ENCODE measurements at places on chromosomes 5 and 9.

DNA sequence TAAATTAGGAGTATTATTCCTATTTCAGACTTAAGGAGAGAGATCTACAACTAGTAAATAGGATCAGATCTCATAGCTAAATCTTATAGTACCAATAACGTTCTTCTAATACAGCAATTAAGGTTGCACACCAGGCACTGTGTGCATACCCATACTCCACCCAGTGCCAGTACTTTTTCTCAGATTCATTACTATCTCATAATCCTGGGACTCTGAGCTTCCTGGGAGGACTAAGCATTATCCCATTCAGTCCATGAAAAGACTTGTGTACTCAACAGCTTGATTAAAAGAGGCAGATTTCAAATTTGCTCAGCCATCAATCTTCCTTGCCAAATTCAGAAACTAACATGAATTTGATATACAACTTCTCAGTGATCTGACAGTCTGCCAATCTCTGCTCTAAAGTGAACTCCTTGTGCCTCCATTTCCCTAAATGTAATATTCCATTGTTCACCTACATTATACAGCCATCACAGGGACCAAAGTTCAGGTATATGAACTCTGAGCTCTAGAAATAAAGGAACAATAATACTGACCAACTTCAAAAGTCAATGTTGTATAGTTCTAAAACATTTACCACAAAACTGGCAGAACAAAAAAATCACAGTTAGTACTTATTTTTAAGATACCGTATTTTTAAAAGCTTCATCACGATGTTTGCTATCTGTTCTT lies 7.2 kb downstream of the STRBP start:
- no peak for DNase-seq

DNA sequence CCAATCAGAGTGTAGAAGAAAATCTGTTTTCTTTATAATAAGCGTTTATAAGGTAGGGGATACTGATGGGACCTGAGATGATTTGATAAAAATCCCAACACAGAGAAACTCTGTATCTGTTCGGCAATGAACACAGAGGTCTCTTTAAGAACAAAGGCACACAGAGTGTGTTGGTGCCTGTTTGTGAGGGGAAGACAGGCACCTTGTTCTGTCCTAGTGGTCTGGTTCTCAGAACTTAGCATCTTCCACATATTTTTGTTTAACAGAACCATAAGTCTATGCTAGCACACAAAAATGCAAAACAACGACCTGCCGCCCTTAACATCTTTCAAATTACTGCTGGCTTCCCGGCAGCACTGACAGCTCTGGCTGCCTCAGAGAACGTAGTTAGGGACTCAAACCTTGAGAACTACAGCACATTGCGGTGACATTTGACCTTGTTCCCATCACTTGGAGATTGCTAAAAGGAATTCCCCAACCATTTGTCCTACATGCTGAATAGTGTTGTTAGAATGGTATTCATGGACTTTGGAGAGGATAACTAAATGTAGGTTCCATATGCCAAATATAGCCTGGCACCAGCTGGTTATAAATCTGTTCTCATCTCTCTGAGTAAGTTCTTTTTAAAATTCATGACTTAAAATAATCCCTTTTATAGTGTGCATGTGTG lies 871.7 kb upstream of the TYRP1 start:
- no peak for DNase-seq

- DNase-seq, result no peak
Observed at GRCh38 chr5:130116462-130116861, 212.2 kb downstream of the CHSY3 start.

- no peak for DNase-seq
Observed at GRCh38 chr5:149930043-149930748, 14.4 kb downstream of the PDE6A start.

DNA sequence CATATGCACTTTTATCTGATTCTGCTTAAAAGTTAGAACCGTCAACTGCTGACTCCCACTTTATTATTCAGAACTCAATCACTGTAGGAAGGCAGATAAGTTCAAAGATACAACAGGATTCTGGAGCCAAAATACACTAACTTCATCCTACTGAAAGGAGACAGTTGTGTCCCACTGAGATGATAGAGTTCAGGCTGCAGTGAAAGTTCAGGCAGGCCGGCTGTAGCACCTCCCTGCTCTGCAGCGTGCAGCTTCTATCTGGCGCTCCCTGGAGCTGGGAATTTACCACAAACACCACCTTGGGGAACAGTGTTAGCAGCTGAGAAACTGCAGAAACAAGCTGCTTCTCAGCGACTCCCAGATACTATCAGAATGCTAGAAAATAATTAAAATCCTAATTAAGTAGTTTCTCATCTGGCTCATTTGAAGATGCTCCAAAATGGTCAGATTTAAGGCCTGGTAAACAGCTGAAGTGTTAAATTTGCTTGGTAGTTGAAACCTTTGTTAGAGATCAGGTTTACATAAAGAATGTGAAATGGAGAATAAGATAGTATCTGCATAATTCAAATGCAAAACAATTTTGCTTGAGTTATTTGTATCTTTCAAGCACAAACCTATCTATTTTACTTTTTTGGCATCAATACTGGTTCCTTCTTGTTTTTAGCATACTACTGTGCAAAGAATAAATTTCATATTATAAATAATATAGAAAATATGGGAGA lies 52.3 kb upstream of the CNTLN start:
- no peak for DNase-seq

DNA sequence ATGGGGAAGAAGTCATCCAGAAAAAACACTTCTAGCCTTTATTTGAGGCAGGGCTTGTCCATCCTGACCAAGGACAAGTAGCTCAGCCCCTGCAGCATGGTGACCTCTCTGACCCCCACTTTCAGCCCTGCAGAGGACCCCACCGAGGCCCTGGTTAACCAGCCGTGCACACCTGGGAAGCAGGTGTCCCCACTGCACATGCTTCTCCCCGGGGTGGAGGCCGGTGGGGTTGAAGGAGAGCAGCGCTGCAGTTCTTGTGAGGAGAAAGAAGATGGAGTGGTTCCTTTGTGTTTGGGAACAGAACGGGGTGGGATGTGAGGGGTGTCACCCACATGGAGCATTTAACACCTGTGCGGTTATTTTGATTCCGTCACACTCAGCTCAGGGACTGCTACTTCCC lies 21.1 kb upstream of the ZBTB34 start:
- no peak for DNase-seq

DNA sequence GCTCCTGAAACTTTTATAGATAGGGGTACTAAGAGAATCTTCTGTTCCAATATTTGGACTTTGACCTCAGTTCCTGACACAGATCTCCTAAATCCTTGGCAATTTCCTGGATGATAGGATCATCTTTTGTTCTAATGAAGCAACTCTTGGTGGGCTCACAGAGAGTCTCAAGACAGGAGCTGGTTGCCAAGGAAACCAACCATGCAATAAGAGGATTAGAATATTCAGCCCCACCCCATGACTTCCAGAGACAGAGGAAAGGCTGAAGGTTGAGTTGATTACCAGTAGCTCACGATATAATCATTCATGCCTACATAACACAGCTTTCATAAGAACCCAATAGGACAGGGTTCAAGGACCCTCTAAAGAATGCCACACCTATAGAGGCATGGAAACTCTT lies 2050.2 kb upstream of the CDH6 start:
- DNase-seq, result no peak

DNA sequence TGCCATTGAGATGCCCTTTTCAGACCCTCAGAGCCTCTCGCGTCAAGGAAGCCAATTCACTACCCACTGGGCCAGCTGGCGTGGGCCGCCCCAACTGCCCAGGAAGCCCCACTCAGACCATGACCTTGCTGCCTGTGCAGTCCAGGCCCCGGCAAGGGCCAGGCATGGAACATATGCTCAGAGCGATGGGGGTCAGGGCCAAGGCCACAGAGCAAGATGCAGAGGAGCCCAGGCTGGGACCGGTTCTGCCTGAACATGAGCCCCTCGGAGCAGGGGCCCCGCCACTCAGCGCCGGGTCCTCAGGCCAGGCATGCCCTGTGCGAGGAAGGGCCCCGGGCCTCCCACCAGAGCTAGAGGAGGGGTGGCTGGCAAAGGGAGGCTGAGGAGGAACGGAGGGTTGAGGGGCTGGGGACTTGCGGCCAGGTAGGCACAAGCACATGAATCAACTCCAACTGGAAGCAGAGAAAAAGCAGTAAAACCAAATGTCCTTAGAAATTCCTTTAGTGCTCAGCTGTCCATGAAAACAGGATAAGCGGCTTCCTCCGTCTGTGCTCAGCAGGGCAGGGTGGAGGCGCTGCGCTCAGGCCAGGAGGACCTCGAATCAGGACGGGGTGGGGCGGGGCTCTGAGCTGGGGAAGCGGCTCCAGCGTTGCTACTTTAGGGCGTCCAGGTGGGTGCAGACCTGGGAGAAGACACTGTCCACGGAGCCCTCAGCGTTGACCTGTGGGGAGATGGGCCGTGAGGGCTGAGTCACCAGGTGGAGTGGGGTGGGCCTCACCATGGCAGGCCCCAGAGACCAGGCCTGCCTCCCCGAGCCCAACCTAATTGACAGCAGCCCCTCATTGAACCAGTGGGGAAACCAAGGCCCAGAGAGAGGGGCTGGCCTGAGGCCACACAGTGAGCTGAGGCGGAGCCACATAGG lies 9.9 kb downstream of the AK1 start:
- no peak for DNase-seq

- DNase-seq, result peak; percentile 37
Observed at GRCh38 chr5:93800988-93801811, 59.8 kb upstream of the POU5F2 start.

- DNase-seq, result no peak
Observed at GRCh38 chr9:2116073-2116472, 100.9 kb downstream of the SMARCA2 start.

DNA sequence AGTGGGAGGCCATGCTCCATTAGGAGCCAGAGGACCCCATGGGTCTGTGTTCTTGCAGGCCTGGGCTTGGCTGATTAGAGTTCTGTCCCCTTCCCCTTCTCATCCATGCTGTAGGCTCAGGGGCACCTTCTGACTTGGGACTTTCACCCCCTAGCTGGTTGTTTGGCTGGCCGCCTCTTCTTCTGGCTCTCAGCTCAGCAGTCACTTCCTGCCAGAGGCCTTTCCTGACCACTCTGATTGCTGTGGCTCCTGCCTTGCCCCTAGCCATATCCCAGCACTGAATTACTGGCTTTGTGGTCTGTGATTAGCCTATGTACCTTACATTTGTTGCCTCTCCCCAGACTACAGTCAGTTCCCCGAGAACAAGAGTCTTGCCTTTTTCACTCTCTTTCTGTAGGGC lies 14.6 kb downstream of the ENTREP1 start:
- no peak for DNase-seq

DNA sequence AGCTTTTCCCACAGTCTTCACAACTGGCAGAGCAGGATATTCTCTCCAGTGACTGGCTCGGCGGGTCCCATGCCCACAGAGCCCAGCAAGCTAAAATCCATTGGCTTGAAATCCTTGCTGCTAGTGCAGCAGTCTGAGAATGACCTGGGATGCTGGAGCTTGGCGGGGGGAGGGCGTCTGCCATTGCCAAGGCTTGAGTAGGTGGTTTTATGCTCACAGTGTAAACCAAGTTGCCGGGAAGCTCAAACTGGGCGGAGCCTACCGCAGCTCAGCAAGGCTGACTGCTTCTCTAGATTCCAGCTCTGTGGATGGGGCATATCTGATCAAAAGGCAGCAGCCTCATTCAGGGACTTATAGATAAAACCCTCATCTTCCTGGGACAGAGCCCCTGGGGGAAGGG lies 194.1 kb downstream of the CCDC171 start:
- DNase-seq, result no peak

DNA sequence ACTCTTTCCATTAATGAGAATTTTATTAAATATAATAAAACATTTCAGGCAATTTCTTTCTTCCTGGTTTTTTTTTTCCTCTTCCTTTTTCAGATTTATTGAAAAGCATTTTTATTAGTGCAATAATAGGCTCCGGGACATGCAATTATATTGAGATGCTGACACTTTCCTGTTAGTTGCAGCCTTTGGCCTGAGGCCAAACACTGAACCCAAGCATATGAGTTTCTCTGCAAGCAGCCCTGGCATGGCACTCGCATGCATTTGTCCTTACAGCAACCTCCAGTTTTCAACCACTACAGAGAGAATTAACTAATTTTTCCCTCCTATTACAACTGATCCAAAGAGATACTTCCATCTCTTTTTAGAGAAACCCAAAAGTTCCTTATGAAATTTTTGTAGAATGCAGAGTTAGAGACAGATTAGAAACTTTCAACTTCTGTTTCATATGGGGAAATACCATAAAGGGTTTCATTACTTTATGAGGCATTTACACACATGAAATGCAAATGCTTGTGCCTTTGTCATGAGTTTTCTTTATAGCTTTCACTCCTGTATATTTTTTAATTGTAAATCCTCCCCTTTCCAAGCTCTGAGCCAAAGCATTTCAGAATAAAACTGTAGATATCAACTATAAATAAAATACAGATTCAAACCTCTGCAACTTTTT lies 183.0 kb downstream of the CETN3 start:
- DNase-seq, result no peak

- DNase-seq, result no peak
Observed at GRCh38 chr5:31614151-31615020, 24.5 kb upstream of the PDZD2 start.

DNA sequence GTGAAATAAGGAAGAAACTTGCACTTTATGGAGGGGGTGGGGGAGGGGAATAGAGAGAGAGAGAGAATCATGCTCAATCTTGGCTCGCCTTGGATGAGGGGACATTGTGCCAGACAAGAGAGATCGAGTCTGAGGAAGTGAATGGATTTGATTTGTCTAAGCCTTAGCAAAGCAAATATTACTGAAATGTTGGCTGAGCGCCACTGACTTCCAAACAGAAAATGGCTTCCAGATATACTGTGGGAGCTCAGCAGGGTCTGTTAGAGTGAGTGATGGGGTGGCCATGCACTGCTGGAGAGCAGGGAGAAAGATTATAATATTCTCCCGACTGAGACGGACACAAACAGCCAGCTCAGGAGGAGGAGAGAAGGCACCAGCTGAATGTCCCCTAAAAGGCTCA lies 34.5 kb downstream of the BRINP1 start:
- peak; percentile 41 for DNase-seq

- peak; percentile 25 for DNase-seq
Observed at GRCh38 chr5:75510836-75511434, 494 bp downstream of the CERT1 start.

- DNase-seq, result no peak
Observed at GRCh38 chr5:30968971-30969370, 224.5 kb upstream of the CDH6 start.

DNA sequence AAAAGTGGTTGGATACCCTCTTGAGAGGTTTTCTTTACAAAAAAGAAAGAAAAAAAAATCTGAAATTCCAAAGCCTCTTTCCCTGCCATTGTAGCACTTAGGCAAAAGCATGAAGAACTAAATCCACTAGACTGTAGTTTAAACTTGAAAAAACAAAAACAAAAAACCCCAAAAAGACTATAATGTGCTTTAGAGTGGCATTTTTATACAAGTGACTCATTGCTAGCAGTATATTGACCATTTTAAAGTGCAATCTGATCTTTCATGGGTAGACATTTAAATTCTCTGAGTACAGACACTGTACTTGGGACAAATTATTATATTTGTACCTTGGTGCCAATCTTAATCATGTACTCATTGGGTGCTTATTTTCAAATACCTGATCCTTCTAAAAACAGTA lies 50.8 kb downstream of the NDFIP1 start:
- no peak for DNase-seq

All from NCI-H345 (cell line).